ENCODE measurements at places on chromosomes 16 and 17.
A peak's percentile ranks its signal among the peaks of the same experiment; 100 is the strongest.

DNA sequence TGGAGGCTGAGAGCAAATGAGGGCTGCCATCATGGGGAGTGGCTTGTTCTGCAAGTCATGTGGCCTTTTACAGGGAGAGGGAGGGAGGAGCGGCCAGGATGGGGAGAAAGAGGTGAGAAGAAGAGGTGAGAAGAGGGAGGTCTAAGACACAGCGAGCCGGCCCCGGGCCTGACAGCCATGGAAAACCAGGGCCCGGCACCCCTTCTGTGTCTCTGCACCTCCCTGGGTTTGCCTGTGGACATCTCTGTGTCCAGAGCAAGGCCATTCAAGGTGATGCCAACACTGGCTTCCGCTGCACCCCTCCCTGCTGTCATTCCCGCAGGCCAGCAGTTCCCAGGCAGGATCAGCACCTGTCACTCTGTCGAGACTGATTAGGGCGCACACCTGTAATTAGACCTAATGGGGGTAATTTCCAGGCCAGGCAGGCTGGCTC lies 75.6 kb downstream of the MGAT5B start:
- no peak for DNase-seq

DNA sequence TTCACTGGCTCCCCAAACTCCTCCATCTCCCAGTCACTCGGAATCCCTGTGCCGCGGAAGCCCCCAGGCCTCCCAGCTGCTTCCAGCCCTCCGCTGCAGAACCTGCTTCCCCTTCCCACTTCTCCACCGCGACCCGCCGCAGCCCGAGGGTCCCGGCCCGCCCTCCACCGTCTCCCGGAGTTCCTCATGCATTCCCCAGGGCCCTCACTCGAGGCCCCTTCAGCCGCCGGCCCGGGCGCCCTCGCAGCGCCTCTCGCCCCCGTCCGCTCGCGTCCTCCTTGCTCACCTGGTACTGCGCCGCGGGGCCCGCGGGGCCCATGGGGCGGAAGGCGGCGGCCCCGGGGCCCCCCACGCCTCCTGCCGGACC lies 329 bp downstream of the SMARCD2 start:
- DNase-seq: no peak

- DNase-seq: no peak
Measured at GRCh38 chr16:54933281-54934011, 2.8 kb downstream of the IRX5 start.

DNA sequence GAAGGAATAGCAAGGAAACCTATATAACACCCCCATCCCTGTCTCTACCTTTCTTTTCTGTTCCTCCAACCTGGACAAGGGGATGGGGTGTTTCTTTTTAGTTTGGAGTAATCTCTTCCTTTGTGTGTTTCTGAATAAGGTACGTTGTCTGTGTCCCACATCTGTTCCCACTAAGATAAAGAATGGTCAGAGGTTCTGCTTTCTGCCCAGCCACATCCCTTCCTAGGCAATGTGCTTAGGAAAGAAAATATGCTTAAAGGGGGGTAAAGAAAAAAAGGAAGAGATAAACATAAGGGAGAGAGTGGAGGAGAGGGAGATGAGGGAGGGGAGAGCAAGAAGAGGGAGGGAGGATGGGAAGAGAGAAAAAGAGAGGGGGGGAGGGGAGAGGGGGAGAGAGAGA lies 35.1 kb downstream of the SLC6A2 start:
- no peak for DNase-seq

- no peak for DNase-seq
Measured at GRCh38 chr16:78694414-78694813, 595.0 kb downstream of the WWOX start.

DNA sequence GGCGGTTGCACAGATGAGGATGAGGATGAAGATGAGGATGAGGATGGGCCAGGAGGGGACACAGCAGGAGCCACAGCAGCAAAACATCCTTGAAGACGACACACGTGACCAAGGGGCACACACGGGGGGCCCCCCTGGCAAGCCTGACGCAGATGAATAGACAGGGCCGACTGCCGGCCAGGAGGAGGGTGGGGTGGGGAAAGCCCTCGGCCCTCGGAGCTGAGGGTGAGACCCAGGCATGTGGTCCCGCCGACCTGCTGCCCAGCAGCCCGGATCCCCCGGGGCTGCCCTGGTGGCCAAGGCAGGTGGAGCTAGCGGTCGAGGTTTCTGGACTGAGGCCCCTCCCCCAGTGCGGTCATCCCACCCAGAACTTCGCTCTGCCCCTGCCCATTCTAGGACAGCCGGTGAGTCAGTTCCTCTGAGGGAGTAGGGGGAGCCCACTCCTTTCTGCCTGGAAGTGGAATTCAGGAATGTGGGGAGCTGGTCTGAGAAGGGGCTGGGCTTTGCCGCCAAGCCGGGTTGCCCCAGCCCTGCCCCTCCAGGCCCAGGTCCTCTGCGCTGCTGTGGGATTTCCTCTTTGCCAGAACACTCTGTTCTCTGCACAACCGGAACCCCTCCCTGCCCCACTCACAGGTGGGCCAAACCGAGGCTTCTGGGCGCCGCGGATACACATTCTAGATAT lies 9.9 kb downstream of the CYGB start:
- DNase-seq: no peak

GRCh38 chr17:7478276-7479212 lies 887 bp downstream of the ZBTB4 start:
- DNase-seq: peak; percentile 50

DNA sequence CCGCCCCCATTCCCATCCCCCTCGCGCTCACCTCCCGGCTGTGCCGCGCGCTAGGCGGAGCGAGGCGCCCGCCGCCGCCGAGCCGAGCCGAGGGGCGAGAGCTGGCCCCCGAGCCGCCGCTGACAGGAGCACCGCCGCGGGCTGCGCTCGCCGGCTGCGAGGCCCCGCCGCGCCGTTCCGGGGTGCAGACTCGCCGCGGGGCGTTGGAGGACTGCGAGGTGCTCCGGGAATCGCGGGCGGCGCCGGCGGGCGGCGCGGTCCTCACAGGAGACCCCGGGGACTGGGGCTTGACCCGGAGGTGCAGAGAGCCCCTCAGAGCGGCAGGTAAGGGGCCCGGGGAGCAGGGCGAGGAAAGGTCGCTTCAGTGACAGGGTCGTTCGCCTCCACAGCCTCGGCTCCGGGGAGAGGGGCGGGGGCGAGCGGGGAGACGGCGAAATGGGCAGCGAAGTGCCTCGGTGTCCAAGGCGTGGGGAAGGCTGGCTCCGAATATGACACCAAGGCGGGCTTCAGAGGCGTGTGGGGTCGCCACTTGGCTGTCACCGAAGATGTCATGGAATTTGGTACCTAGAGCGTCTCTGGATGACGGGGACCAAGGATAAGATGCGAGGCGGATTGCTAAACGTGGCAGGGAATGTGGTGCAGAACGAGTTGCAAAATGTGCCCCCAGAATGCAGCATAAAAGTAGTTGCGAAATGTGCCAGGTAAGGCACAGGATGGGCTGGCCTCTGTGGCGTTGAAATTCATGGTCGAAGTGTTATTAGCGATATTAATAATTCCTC lies 580 bp downstream of the TANC2 start:
- no peak for DNase-seq

- no peak for DNase-seq
Measured at GRCh38 chr17:8658810-8659209, 28.3 kb upstream of the MYH10 start.

- no peak for DNase-seq
Measured at GRCh38 chr16:82880346-82880745, 253.6 kb downstream of the CDH13 start.

DNA sequence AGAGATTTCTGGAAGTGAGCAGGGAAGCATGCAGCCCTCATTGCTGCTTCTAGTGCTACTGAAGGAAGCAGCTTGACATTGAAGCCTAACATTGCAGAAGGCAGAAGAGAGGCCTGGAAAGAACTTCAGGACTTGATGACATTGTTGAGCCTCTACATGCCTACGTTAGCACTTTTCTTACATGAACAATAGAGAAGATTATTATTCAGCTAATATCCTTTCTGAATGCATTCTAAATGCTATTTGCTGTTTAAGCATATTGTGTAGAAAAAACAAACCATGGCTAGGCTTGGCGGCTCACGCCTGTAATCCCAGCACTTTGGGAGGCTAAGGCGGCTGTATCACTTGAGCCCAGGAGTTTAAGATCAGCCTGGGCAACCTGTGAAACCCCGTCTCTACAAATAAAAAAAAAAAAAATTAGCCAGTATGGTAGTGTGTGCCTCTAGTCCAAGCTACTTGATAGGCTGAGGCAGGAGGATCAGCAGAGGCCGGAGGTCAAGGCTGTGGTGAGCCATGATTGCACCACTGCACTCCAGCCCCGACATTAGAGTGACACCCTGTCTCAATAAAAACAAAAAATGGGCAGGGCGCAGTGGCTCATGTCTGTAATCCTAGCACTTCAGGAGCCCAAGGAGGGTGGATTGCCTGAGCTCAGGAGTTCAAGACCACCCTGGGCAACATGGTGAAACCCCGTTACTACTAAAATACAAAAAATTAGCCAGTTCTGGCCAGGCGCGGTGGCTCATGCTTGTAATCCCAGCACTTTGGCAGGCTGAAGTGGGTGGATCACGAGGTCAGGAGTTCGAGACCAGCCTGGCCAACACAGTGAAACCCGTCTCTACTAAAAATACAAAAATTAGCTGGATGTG lies 2.2 kb upstream of the AURKB start:
- no peak for DNase-seq

- DNase-seq: no peak
Measured at GRCh38 chr17:54836723-54837462, 63.8 kb upstream of the TOM1L1 start.

DNA sequence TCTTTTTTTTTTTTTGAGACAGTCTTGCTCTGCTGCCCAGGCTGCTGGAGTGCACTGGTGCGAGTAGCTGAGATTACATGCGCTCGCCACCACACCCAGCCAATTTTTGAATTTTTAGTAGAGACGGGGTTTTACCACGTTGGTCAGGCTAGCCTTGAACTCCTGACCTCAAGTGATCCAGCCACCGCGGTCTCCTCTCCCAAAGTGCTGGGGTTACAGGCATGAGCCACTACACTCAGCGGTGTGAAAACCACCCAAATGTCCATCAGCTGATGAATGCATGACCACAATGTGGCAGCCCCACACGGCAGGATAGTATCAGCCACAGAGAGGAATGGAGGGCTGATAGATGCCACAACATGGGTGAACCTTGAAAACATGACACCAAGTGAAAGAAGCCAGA lies 2.1 kb downstream of the P2RX5 start:
- DNase-seq: no peak

DNA sequence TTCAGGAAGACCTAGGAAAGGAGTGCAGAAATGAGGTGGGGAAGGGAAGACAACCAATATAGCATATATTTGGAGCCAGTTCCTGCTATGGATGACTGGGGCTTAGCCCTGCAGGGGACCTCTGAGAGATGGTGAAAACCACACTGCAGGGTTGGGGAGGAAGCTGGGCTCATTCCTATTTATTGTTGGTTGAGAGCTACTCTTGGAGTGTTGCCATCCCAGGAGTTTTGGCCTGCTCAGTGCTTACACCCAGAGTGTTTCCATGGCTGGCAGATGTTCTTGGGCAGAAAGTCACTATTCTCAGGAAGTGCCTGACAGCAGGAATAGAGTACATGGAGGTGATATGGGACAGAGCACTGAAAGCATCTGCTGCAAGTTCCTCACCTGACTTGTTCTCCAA lies 145.8 kb downstream of the SPACA3 start:
- no peak for DNase-seq

DNA sequence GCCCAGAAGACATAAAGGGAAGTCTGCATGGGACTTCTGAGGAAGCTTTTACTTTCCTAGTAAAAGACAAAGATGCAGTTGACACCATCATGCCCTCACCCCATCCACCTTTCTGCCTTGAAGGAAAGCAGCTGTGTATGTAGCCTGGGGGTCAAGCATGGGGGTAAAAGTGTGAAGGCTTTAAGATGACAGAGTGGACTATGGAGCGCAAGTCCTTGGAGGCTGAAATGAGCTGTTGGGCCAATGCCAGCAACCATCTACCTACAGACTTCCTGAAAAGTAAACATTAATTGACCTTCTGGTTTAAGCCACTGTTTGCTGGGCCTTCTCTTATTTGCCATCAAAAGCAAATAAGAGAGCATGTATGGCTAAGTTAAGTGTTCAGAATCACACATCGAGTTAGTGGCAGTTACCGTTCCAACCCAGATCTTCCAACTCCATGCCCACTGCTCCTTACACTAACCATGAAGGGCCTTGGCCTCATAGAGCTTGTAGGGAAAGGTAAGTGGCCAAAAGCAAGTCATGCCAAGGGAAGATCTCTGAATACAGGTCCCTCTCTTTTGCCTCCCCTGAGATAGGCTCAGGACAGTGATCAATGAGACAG lies 30.0 kb downstream of the SLC13A5 start:
- no peak for DNase-seq

DNA sequence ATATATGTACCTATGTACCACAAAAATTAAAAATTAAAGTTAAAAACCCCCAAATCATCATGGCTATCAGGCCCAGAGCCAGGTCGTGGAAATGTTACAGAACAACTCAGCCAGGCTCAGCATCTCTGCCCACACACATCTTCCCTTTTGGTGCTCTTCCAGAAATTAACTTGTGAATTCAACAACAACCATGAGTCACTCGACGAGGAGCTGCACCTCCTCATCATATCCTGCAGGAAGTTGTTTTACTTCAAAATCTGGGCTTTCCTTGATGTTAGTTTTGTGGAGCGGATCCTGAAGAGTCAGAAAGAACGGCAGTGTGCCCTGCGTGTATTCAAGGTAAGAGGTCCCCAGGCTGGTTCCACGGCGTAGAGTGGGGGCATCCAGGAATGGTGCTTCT lies 10.6 kb downstream of the FBXO39 start:
- no peak for DNase-seq

DNA sequence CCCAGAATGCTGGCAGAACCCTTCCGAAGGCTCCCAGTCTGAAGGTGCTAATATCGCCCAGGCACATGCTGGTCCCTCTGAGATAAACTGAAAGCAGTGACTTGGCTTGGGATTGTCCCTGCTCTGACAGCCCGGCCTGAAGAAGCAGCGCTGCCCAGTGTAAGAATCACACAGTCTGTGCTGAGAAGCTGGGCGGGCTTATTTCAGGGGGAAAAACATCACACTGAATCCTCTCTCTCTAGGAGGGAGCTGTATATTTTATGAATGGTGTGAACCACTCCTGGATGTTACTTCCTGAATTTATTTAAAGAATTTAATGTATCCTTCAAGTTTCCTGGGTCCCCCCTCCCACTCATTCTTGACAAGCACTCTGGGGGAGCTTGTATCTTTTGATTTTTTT lies 36.3 kb downstream of the GAS7 start:
- DNase-seq: no peak

- no peak for DNase-seq
Measured at GRCh38 chr17:79702034-79702433, 28.7 kb upstream of the ENPP7 start.

GRCh38 chr16:22323173-22323958 lies 26.2 kb downstream of the POLR3E start:
- DNase-seq: no peak

- no peak for DNase-seq
Measured at GRCh38 chr17:7715936-7716886, 1.3 kb upstream of the DNAH2 start.

All from hippocampal formation (tissue), 2 donors.